ENCODE measurements at places on chromosomes 16 and 17.

GRCh38 chr17:79185671-79186070, 111.0 kb downstream of the ENGASE start:
- no peak for DNase-seq

GRCh38 chr16:1297018-1297696, 12.3 kb upstream of the UBE2I start:
- DNase-seq: no peak

DNA sequence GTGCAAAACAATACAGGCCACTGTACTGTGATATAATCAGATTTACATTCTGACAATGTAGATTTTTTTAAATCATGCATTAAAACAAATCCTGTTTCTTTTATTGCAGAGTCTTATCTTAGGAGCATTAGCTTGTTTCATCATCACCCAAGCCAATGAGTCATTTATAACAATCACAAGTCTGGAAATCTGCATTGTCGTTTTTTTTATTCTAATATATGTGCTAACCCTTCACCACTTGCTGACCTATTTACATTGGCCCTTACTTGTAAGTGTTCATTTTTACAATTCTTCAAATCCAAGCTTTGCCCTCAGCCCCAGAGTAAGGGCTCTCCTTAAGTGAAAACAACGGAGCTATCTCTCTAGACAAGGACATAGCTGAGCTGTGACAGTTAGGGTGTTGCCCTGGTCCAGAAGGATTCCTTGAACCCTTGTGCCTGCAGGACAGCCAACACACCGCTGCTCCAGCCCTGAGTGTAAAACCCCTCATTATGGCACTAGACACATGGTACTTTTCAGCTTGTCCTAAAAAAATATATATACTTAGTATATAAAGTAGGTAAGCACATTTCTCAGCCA, 3.7 kb downstream of the CMTM1 start:
- DNase-seq: no peak

DNA sequence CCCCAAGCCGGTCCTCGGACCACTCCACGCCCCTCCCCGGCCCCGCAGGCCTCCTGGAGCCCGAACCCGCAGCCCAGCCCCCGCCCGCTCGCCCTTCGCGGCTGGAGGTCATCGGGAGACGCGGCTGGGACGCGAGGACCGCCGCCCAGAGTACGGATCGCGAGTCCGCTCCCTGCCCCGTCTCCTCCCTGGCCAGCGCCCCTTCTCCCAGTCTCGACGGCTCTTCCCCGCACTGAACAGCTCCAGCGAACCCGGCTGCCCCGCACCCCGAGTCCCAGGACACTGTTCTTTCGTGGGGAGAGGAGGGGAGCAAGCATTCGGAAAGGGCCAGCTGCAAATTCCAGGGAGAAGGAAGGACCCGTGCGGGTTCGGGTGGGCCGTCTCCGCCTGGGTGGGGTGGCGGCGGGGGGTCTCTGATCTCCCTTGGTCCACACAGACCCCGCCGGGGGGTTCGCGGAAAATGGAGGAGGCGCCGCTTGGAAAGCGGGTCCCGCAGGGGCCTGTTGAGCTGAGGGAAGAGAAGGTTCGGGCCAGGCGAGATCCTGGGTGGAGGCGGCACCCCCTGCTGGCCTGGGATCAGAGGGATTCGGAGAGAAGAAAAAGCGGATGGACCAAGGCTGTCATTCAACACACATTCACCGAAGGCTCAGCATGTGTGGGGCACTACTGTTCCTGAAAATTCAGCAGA, 632 bp upstream of the RTN4RL1 start:
- no peak for DNase-seq

- no peak for DNase-seq
Observed at GRCh38 chr17:17493249-17493985, 2.8 kb downstream of the RASD1 start.

- DNase-seq: no peak
Observed at GRCh38 chr17:38361694-38362465, 10.2 kb downstream of the SOCS7 start.

- no peak for DNase-seq
Observed at GRCh38 chr17:75059369-75060345, 12.6 kb downstream of the KCTD2 start.

GRCh38 chr17:56699186-56699894, 105.8 kb downstream of the NOG start:
- no peak for DNase-seq

DNA sequence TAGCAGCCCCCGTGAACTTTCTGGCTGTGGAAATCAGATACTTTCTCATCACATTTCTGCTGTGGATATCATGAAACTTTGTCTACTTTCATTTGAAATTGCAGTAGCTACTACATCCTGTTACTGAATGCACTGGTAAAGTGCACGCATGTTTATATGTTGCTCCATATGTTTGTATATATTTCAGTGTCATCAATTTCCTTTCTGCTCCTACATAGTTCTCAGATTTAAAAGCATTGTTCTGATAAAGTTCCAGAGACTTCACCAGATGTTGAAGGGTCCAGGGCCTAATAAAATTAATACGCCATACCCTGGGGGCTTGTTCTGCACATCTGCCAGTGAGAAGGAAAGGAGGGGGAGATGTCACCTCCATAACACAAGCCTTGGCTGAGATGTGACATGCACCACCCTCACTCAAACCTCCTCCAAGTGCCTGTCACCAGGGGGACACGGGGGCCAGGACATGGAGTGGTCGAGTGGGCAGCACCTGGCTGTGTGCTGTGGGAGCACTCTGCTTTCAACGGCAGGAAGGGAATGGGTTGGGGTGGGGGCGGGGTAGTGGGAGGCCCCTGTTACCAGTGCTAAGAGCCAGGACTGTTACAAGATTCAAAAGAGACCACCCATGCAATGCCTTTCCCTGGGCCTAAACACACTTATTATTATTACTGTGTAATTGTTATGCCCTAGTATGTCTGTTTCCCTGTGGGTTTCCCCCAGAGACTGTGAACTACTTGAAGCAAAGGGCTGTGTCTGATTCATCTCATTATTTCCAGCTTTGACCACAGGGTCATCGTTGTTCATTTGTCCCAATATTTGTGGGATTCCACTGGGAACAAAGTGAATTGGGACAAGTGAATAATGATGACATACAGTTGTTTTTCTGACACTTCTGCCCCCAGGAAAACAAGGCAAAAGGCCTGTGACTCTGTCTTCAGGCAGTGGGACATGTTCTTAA, 193.4 kb downstream of the FOXL1 start:
- no peak for DNase-seq

DNA sequence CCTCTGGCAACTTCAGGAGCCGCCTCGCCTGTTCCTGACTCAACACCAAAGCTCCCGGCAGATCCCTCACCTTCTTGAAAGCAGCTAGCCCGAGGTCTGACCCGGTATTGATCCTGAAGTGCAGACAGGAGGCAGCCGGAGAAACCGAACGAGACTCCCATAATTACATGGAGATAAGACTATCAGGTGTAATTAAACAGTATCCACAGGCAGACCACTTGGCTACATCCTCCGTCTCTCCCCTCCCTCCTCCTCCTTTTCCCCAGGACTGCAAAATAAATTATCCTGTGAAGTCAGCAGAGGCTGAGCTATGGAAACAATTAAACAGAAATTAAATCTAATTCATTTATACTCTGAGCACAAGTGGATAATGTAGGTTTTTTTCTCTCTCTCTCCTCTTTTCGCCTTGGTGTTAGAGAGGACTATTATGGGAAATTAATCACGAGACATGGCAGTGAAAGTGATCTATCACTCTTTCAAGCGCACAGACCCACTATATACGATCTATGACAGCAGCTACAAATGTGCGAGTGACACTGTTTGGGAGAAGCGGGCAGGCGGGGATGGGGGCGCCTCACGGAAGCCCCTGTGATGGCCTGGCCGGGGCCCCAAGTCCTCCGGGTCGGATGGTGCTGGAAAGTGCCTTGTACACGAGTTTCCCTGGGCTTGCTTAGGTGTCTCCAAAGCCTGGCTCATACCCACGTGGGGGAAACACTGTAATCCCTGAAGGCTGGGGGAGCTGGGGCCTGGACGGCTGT, 92.8 kb downstream of the RBFOX3 start:
- no peak for DNase-seq

- no peak for DNase-seq
Observed at GRCh38 chr17:50588391-50589049, 28.0 kb downstream of the CACNA1G start.

- no peak for DNase-seq
Observed at GRCh38 chr16:27232061-27232900, 29.0 kb downstream of the KDM8 start.

DNA sequence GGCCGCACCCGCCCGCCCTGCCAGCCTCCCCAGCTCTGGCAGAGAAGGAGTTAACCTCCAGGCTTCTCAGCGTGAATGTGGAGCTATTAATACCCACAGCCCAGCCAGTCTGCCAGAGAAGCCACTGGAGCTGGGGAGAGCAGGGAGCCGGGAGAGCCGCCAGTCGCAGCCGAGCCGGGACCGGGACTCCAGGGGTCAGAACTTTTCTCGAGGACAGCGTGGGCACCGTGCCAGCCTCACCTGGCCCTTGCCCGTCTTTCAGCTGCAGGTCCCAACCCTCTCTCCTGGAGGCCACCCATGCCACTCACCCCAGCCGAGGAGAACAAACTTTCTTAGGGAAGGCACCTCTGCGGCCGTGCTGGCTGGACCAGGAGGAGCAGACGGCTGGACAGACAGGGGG, 33.8 kb upstream of the SBK1 start:
- DNase-seq: no peak

DNA sequence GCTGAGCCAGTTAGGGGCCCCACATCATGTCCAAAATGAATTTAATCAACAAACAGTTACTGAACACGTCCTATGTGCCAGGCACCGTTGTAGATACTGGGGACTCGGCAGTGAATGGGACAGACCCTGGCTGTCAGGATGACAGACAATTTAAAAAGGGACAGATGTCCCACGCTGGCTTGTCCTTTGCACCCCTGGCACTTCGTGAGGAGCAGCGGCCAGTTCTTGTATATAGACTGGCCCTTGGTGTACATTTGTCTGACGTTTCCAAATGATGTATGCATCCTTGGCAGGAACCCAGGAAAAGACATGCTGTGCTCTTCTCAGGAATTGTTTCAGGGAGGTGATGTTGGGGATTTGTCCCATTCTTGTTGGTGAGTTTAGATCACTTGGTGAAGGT, 21.1 kb downstream of the IL4R start:
- DNase-seq: no peak

- DNase-seq: peak; percentile 45
Observed at GRCh38 chr16:10981697-10982216, 37.4 kb downstream of the CLEC16A start.

DNA sequence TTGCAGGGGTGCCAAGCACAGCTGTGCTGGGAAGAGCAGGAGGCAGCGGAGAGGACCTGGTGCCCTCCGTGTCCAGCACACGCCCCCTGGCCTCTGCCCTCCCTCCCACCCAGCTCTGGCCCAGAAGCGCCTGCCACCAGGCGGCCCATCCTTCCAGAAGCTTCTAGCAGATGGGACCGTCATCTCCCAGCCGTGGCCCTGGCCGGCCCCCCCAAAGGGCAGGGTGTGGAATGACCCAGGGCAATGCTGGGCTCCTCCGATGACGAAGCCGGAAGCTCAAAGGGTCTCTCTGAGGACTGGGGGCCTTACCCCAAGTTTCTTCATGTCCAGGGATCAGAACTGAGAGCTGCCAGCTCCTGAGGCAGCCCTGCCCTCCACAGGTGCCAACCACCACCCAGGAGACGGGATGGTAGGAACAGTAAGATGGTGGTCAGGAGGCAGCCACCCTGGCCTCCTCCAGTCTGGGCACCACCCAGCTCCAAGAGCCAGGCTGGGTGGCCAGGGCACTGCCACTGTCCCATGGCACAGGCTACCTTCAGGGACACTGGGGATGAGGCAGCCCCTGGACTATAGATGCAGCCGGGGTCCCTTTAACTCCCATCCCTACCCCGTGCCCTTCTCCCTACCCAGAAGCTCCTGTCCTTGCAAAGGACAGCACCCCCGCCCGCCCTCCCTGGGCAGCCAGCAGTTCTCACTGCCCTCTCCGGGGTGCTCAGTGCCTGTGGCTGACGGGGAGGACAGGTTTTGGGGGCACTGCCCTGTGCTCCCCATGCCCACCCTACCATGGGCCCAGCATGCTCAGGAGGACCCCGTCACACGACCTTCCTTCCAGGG, 6.5 kb upstream of the CDH15 start:
- no peak for DNase-seq

- no peak for DNase-seq
Observed at GRCh38 chr16:46788891-46789474, 40.8 kb upstream of the MYLK3 start.

DNA sequence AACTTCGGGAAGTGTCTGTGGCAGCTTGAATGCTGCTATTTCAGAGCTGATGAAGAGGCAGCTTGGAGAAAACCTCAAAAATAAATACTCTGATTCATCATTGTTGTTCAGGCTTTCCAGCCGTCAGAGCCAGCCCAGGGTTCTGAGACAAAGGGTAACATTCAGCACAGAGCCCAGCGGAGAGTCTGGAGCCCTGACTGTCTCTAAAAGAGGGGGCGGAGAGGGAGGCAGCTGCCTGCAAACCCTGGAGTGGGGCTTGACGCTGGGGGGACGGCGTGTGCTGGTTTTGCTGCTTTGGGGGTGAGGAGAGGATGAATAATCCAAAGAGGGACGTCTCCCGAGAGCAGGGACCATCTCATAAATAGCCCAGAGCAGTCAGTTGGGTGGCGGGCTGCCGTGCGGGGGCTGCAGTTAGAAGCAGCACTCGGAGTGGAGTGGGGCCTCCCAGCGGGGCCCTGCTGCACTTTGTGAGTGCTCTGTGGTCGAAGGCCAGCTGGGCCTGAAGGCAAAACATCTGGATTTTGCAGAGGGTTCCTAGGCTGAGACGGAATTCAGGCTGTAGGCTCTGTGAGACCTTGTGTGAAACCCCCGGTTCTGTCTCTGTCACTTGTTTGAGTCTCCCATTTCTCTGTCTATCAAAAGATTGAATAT, 237.8 kb downstream of the PRKCA start:
- no peak for DNase-seq

DNA sequence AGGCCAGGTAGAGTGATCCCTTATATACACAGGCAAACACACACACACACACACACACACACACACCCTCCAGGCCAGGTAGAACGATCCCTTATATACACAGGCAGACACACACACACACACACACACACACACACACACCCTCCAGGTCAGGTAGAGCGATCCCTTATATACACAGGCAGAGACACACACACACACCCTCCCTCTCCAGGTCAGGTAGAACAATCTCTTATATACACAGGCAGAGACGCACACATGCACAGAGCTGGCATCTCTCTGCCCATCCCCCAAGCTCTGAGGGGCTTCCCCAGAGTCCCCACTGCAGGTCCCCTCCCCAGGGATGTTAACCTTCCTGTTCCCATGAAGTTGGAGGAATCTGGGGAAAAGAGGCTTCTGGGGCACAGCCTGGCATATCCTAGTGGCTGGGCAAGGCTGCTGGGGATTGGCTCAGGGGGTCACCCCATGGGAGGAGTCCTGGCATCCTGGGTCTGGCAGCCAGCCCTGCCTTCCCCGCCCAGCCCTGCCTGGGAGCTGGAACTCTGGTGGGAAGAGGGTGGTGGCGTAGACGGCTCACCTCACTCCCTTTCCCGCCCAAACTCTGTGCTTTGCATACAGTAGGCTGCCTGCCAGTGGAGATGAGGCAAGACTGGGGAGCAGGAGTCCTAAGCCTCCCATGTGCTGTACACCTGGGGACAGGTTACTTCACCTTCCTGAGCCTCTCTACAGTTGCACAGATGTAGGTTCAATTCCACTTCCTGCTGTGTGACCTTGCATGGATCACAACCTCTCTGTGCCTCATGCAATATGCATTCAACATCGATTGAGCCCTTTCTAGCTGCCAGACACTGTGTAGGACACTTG, 41.8 kb downstream of the TEKT5 start:
- no peak for DNase-seq

- DNase-seq: no peak
Observed at GRCh38 chr17:18213666-18214270, 11.7 kb upstream of the LLGL1 start.
